ENCODE measurements at places on chromosomes 2 and 18.

DNA sequence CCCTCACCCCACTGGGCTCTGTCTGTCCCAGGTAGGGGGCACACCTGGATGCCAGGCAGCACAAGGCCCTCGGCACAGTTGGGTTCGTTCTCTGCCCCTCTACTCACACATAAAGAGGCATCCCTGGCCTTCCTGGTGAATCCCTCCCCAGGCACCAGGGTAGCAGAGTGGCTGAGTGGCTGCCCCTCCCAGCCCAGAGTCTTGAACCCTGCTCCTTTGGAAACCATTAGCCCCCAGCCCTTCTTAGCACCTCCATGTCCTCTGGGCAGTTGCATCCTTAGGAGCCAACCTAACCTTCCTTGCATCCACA, 2.0 kb downstream of the GPC1 start:
- DNase-seq, result no peak

DNA sequence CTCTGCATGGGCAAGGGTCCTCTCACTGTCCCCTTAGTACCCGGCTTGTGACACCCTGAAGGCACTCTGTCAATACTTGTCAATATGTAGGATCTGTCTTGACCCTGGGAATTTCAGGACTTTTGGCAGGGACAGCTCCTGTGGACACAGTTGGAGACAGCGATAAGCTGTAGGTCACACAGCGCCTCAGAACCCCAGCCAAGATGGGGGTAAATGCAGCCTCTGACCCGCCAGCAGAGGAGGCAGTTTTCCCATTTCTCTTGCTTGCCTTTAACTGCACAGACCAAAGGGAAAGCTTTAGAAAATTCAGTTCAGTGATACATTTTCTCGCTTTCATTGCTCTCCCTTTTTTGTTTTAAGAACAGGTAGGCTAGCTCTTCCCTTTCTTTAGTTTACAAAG, 54.8 kb upstream of the KLHL29 start:
- peak; percentile 15 for DNase-seq

DNA sequence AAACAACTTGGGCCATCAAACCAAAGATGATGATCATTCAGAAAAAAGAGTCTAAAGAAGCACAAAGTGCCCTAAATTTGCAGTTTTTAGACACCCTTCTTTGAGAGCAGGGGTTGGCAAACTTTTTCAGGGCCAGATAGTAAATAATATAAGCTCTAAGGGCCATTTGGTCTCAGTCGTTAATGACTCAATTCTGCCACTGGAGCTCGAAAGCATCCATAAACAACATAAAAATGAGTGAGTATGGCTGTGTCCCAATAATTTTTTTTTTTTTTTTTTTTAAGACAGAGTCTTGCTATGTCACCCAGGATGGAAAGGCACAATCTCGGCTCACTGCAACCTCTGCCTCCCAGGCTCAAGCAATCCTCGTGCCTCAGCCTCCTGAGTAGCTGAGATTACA, 152.3 kb downstream of the DTNB start:
- DNase-seq, result no peak

DNA sequence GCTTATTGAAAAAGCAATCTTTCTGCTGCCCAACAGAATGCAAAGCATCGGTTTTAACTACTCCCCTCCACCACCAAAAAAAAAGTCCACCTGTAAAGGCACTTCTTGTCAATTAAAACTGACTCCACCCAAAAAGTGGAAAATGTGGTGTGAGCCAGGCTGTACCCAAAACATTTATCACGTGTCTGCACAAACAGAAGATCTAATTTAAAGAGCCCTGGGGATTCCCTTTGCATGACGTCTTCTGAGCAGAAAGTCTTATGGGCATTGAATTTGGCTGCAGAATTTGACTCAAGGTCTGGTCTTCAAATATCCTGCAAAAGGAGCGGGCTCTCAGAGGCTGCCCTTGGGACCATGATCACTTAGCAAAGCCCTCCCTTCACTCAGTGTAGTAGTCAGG, 358.3 kb upstream of the KLHL29 start:
- no peak for DNase-seq

DNA sequence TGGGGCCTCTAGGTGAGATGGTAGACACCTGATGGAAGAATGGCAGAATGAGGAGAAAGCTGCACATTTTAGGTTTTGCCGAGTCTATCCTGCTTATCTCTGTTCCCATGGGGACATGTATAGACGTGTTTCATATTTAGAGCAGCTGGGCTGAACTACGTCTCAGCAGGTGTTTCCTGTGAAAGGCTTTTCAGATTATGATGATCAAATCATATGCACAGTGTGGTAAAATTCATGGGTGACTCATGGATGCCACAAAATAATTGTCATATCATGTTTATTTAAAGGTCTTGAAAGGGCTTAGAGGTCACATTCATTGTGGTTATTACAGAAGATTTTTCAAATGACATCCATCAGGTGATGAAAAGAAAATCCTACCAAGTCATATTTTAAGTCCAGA, 90.5 kb downstream of the ICOS start:
- DNase-seq, result peak; percentile 48

GRCh38 chr2:158732573-158733429, 62.3 kb upstream of the DAPL1 start:
- DNase-seq, result no peak

DNA sequence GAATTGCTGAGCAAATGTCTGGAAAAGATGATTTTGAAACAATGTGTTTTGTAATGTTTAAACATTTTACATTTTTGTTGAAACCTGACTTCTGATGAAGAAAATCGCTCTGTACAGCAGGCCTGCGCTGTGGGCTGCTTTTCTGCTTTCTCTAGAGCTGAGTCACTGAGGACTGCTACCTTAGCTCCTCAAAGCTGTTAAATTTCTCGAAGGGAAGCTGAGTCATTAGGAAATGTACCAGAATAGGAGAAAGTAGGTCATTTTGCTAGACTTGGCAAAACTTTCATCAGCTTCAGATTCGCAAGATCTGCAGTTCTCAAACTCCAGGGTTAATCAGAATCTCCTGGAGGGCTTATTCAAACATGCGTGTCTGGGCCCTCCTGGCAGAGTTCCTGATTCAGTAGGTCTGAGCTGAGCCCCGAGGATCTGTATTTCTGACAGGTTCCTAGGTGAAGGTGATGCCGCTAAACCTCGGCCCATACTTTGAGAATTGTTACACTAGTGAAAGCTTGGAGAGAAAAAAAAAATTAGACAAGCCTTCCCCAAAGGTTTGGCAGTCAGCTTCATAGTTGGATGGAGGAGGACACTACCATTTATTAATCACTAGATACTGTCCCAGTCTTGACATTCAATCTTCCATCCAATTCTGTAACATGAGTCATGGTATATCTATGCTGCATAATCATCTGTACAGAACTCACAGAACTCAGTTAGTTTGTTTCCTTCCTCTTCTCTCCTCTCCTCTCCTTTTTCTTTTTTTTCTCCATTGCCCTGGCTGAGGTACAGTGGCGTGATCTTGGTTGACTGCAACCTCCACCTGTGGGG, 297.6 kb downstream of the PARD3B start:
- DNase-seq, result peak; percentile 86

GRCh38 chr2:169761251-169761969, 27.8 kb downstream of the KLHL23 start:
- DNase-seq, result peak; percentile 42

DNA sequence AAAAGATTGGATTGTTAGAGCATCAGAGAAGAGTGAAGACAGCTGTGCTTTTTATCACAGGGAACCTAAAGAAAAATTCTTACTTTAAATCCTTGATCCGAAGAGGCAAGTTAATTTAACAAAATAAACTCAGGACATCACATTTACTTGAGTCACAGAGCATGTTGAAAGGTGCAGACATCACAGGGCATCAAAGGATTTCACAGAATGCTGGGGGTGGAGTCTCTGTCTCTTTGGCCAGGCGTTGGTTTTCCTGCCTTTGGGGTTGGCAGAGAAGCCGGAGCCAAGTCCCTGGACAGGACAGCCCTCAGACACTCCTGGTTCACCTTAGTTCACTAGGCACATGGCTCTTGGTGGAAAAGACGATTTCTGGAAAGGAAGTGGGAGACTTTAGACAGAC, 56.3 kb downstream of the SH3RF3 start:
- peak; percentile 69 for DNase-seq

DNA sequence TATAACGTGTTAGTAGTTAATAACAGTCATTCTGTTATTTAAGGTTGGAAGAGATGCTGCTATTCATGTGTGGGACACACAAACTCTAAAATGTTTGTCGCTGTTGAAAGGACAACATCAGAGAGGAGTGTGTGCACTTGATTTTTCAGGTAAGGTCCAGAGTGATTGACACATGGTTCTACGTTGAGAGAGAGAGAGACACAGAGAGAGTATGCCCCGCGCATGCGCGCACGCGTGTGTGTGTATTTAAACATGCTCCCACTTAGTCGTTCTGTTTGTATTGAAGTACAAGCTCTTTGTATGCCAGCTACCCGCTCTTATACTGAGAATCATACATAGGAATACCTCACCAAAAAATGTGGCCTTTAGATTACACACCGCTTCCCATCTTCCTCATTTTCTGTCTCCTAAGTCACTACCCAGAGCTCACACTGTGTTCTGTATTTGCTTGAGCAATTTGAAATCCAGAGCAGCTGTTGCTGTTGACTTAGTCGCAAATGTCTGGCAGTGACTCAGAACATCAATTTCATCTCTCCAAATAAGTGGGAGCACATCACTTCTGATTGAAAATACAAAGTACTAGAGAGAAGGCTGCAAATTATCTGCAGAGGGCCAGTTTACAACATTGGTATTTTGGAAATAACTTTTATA, 148.1 kb downstream of the EML6 start:
- peak; percentile 17 for DNase-seq

- no peak for DNase-seq
Measured at GRCh38 chr2:117691595-117691994, 122.9 kb upstream of the DDX18 start.

GRCh38 chr2:225454412-225454811, 54.9 kb downstream of the NYAP2 start:
- no peak for DNase-seq

DNA sequence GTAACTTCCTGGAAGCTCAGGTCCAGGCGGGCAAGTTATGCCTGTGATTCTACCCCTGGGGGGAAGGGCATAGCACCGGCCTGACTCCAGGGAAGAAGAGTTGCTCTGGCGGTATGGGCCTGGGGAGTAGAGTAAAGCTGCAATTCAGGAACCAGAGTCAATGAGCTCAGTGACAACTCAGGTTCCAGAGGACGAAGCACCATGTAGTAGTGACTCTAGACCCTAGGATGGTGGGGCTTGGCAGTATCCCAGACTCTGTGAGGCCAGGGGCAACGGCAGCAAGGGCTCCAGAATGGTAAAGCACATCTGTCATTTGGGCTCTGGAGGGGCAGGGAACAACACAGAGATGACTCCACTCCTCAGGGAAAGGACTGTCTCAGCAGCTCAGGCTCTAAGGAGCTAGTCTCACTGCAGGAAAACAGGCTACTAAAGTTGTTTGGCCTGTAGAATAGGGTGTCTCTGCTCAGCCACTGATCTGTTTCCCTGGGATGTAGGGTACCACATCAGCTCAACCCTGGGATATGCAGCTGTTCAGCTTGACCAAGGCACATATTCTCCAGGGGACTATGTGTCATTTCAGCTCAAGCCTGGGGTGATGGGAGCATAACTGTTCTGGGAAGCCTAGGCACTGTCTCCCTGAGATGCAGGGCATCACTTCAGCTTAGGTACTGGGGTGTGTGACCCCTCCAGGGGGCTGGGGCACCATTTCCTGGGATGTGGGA, 36.2 kb upstream of the RHOB start:
- DNase-seq, result no peak

GRCh38 chr2:67845621-67846369, 217.0 kb downstream of the C1D start:
- no peak for DNase-seq

DNA sequence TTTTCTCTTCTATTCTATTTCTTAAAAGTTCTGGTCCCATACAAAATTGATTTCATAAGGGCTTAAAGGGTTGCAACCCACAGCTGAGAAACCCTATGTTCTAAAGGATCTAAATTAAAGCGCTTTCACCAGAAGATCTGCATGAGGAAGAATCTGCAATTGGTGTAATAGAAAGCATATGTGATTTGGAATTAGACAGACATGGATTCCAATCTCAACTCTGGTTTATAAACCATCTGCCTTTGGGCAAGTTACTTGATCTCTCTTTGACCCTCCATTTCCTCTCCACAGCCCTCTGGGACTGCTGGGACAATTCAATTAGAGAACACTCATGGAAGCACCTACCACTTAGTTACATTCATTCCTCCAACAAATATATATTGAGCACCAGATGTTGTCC, 178.7 kb downstream of the ANTXR1 start:
- DNase-seq, result no peak

DNA sequence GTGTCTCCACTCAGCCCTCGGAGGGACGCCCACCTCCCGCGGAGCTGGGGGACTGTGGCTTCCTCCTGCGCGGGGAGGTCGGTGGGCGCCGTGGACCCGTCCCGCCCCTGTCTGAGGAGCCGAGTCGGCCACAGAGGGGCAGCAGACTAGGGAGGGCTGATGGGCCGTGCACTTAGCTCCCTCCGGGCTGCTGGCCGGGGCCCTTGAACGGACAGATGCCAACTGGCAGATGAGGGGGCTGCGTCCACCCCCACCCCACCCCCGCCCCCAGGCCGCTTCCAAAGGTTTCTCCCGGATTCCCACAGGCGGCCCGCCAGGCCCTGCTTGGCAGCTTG, 10.4 kb upstream of the UBE2F start:
- no peak for DNase-seq

GRCh38 chr2:24855726-24856125, 62.5 kb downstream of the CENPO start:
- no peak for DNase-seq

GRCh38 chr2:1626271-1626681, 118.0 kb downstream of the PXDN start:
- DNase-seq, result no peak

DNA sequence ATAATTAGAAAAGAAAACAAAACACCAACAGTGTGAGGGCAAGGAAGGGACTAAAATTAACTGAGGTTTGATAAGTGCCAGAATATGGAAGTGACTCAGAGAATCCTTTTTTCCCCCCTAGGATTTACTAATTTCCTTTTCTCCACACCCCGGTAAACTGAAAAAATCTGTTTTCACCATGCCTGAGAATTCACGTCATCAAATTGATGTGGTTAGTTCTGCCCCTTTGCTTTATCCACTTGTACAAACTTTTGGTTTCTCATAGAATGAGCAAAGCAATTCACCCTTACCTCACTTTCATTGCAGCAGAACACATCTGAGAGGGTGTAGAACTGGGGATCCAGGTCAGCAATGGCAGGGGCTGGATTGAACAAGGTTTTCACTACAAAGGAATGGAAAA, 57.8 kb downstream of the RBKS start:
- DNase-seq, result peak; percentile 96

- peak; percentile 67 for DNase-seq
Measured at GRCh38 chr18:42339372-42339771, 384.3 kb downstream of the PIK3C3 start.

GRCh38 chr2:28393114-28393836, 617 bp downstream of the FOSL2 start:
- peak; percentile 76 for DNase-seq

GRCh38 chr2:239678186-239678490, 277.3 kb upstream of the HDAC4 start:
- DNase-seq, result no peak

GRCh38 chr2:216950547-216950946, 90.7 kb upstream of the TNP1 start:
- DNase-seq, result peak; percentile 7

DNA sequence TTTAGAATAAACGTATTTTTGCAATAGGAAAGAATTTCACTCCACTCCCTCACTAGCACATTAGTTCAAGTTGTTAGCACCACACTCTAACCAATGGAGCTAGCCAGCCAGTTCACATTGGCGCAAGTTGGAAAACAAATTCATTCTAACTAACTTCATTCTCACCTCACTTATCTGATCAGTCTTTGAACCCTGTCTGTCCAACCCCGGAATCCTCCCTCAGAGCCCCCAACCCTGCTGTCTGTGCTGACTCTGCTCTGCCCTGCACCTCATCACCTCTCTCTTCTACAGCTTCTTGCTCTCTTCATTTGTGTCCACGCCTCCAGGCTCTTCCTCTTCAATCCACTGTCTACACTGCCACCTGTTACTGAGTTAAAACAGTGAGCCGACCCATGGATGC, 356.5 kb downstream of the IRS1 start:
- DNase-seq, result no peak

Measured in kidney tubule cell (primary cell).